ENCODE measurements at places on chromosomes 12 and 14.

GRCh38 chr12:103546959-103547358 lies 40.1 kb upstream of the STAB2 start:
- no peak for DNase-seq

GRCh38 chr14:83575301-83575700 lies 1954.6 kb upstream of the FLRT2 start:
- DNase-seq, result peak; percentile 53

DNA sequence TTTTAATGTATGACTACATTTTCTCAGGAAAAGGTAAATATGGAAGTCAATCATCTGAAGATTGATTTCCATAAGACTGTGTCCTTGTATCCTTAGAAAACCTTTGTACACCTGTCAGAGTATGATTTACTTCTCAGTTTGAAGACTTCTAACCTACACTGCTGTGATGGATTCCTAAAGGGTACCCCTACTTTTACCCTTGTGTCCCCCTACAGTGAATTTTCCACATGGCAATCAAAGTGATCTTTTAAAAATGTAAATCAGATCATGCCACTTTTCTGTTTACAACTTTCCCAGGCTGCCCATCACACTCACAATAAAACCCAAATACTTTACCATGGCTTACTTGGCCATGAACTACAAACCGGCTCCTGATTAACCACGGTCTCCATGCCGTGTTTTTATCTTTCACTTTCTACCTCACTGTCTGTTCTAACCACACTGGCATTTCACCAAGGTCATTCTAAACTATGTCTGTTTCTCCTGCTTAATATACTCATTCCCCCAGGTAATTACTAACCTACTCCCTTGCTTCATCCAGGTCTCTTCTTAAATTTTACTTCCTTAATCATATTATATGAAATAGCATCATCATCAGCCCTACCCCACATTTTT lies 8.1 kb downstream of the DNAI7 start:
- DNase-seq, result no peak

DNA sequence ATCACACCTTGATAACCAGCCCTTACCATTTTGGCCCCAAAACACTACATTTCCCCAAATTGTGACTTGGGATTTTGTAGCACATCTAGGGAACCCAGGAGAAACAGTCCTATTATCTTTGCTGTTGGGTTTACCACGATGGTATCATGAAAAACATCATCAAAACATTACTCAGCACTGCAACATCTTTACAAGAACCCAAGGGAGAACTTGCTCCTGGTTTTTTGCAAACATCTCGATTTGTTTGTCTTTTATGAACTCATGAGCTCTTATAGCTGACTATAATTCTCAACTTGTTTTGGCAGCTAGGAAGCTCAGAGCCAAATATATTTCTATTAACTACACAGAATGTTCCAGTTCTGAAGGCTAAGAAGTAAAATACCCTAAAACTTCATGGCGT lies 65.7 kb downstream of the TBX5 start:
- no peak for DNase-seq

DNA sequence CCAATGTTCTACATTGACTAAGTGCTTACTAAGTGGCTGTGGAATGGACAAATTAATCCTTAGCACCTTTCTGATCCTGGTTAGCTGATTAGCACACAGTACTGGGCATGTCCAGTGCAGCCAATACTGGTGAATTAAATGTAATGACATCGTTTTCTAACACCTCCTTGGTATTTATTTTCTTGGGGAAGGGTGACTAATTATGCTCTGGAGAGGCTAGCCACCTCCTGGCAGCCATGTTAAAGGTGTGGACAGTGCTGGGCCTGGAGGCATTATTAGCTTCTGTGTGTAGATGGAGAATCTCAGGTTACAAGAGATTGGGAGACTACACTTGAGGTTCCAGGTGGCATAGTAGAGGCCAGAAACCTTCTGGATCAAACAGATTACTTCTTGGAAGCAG lies 230.9 kb upstream of the DDHD1 start:
- no peak for DNase-seq

- DNase-seq, result no peak
These were observed 586.5 kb upstream of the TMEM132C start for GRCh38 chr12:127680516-127680915.

DNA sequence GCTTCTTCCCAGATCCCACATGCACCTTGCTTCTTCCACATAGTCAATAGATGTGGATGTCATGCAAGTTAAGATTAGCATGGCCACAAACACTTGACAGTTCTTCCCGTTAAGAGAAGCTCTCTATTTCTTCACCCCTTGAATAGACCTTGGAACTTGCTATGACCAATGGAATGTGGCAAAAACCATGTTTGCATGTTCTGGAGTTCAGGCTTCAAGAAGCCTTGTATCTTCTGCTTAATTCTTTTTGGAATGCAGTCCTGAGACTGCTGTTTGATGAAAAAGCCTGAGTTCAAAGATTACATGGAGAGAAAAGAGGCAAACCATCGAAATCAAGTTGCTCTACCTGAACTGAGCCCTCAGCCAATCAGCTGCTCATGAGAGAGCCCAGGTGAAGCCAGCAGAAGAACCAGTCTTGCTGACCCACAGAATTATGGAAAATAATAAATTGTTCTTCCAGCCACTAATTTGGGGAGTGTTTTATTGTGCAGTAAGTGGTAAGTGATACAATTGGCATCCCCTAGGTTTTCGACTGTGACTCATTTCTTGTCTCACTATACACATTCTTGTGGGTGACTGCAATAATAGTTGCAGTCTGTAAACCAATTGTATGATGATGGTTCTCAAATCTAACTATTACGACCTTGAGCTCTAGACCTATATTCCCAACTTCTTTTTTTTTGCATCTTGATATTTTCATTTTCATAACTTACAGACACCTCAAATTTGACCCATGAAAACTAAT lies 12.6 kb downstream of the RASSF9 start:
- no peak for DNase-seq

- no peak for DNase-seq
These were observed 59.1 kb upstream of the AMN start for GRCh38 chr14:102863381-102863780.

DNA sequence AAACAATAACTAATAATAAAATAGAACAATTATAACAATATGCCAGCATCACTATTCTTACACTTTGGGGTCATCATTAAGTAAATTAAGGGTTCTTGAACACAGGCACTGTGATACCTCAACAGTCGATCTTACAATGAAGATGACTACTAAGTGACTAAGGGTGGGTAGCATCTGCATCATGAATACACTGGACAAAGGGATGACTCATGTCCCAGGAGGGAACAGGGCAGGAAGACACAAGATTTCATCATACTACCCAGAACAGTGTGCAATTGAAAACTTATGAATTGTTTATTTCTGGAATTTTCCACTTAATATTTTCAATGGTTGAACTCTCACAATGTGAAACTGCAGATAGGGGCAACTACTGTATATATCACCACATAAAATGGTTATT lies 19.7 kb downstream of the TSPAN19 start:
- no peak for DNase-seq

GRCh38 chr12:74514098-74514872 lies 23.4 kb upstream of the ATXN7L3B start:
- no peak for DNase-seq

GRCh38 chr14:90384543-90384911 lies 12.3 kb upstream of the CALM1 start:
- DNase-seq, result no peak

DNA sequence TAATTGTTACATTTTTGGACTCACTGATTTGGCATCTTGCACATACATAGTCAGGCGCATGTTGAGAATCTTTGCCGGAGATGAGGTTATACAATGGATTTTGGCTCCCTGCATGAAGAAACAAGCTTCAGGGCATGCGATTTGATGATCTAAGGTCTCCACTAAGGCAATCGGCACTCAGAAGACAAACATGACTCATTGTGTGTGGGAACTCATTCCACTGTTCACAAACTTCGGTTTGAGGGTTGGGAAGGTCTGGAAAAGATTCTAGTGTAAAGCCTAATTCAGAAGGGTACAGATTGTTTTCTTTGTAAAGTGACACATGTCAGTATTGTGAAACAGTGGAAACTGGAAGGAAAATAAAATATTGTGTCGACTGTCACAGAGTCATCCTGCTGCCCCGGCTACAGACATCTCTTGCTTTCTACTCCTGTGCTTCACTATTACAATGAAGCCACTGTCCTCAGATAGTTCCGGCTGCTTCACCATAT lies 192.6 kb upstream of the HMGA2 start:
- DNase-seq, result no peak

GRCh38 chr12:93783832-93784231 lies 106.7 kb downstream of the CRADD start:
- no peak for DNase-seq

DNA sequence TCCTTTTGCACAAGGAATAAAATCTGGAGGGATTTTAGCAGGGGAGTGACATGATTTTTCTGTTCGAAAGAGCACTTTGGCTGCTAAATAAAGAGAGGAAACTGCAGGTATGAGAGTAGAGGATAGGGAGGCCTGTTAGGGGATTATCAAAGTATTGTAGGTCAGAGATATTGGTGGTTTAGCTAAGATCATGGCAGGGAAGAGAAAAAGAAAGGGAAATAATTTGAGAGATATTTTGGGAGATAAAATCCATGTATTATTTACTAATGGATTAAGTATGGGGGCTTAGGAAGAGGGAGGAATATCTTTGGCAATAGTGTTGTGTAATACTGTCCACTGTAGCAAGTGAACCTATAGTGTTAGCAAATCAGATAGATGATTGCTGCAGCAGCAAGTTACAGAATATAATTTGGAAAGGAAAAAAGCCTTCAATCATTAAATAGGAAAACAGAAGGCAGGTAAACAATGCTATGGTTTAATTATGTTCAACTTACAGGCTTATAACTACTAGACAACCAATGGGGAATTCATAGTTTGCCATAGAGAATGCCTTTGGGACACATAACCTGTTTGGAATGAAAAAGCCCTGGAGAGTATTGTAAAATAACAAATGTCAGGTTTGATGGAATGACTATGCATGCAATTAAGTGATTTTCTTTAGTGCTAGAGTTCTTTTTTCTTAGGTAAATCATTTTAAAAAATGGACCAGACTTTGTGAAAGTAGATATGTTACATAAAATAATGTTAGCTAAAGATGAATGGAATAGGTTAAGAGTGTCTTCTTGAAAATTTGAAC lies 50.5 kb downstream of the ADIPOR2 start:
- no peak for DNase-seq

DNA sequence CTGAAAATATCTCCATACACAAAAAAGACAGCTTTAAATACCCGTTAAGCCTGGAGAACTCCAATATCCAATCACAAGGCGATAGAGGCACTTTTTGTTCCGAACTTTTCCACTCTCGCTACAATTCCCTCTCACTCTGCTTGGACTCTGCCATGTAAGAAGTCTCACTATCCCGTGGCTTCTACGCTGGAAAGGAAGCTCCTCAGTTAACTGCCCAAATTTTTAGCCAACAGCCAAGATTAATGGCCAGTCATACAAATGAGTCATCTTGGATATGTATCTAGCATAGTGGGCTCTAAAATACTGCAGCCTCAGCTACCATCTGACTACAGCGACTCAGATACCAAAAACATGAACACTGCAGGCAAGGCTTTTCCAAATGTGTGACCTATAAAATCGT lies 45.5 kb upstream of the RERGL start:
- DNase-seq, result no peak

Measured in DMS 273 treated with DMSO at 0.1 percent for 48 hours (cell line).